Activated gamma-delta T cell treated with anti-CD3 and anti-CD28 coated beads, Interleukin-2, amount 50 U/mL, for 16 hours (primary cell): ENCODE measurements at places on chromosomes 12 and 14.

DNA sequence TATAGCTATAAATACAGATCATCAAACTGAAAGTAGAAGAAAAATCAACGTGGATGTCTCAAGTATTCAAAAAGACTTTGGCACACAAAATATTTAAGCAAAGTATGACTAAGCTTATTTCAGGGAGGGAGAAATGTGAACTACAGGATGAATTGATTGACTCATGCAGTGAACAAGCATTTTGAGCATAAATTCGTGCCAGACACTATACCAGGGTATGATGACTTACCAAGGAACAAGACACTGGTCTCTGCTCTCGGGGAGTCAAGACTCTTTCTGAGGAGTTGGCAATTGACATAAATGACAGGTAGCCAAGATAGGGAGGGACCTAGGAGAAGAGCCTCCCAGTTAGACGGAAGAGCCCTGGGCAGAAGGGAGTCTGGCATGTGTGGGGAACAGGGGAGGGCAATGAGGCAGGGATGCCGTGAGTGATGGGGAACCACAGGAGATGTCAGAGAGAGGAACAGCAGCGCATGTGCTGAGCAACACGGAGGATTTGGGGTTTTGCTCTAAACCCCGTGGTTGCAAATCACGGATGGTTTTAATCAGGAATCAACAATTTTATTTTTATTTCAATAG is 115.2 kb downstream of the TMEM132D start:
- DNase-seq: no peak

GRCh38 chr14:36662543-36663403 is 1.1 kb downstream of the PAX9 start:
- DNase-seq: no peak

- no peak for DNase-seq
Observed at GRCh38 chr14:49019467-49020115, 566.6 kb downstream of the RPS29 start.

GRCh38 chr14:95039993-95040348 is 117.4 kb downstream of the DICER1 start:
- no peak for DNase-seq

- no peak for DNase-seq
Observed at GRCh38 chr14:30305346-30305745, 253.6 kb upstream of the G2E3 start.

GRCh38 chr12:69919495-69919894 is 94.5 kb downstream of the MYRFL start:
- DNase-seq: no peak

- no peak for DNase-seq
Observed at GRCh38 chr14:35576260-35576659, 42.3 kb downstream of the INSM2 start.

DNA sequence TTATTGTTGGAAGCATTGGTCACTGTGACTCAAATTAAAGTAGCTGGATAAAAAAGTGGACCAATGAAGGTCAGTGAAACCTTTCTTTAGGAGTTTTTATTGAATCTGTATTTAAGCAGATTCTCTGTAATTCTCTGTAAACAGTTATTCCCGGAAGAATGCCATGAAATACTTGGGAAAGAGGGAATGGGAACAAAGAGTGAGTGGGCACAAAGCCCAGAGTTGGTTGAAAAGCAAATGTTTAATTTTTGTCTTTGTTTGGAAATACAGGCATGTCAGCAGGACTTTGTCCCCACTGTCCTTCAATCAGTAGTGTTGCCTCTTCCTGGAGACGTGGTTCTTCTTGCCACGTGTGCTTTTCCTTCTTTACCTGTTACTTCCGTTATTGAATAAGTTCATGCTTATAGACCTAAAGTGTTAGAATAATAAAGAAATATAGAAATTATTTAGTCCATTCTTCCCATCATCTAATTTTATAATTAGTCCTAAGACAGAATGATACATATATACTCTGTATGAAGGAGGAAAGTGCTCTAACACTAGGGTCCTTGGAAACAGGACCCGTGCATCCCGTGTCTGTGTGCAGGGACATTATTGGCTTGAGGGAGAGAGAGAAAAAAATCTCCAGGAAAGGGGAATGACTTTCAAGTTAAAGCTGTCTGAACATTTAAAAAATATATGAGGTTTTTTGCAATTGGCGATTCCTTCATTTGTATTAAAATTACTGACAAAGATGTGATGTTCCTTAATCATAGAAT is 2.0 kb upstream of the ANG start:
- DNase-seq: no peak
